ENCODE measurements at places on chromosomes 3 and 15.
A peak's percentile ranks its signal among the peaks of the same experiment; 100 is the strongest.

DNA sequence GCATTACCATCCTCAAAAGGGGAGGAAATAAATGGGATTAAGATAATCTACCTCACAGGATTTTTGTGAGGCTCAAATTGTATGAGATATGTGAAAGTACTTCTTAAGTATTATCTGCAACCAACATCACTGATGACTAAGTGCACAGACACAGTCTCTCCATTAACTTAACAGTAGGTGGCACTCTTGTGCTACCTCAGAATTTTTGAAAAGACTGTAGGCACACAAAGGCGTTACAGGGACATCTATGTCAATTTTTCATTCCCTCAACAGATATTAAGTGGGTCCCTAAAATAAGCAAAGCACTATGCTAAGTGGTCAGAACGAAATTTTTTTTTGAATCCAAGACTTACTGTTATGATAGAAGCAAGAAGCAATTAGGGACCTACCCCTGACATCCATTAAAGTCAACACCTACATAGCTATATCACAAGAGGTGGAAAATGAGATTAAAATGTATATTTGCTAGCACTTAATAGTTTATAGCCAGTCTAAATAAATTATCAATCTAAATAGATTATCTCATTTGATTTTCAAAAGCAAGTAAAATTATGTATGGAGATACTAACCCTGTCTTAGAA, 52.9 kb downstream of the RYK start:
- DNase-seq, result peak; percentile 5

DNA sequence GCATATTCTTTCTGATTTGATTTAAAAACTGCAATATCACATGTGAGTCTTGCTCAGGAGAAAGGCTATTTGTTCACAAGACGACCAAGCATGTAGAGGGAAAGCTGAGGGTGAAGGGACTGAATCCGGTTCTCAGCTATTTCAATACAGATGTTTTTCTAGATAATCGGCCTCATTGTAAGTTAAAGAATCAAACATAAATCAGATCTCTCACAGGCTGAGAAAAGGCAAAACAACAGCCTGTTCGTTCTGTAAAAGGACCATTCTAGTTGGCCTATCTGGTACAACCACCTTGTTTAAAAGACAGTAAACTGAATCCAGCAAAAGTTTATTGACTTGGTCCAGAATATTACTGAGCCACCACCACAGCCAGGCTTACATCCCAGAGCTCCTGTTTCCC, 1045.7 kb upstream of the CFAP20DC start:
- no peak for DNase-seq

DNA sequence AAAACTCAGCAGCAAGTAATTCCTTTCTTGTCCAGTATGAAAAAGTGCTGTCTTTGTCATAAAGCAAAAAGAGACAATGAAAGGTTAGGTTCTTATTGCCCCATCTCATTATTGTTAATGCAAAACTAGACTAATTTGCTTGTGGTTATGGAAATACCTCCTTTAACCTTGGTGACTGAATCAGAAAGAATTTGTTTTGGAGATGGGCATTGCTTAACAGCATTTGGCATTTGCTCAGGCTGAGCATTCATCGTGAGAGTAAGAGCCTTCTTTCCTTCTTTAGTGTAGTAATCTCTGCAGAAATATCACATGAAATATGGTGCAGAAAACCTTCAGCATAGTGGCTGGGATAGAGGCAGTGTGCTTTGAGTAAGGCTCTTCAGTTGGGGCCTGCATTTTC, 103.1 kb downstream of the CNTN6 start:
- DNase-seq, result no peak

- DNase-seq, result peak; percentile 74
Observed at GRCh38 chr15:96327155-96327741, 3.3 kb upstream of the NR2F2 start.

DNA sequence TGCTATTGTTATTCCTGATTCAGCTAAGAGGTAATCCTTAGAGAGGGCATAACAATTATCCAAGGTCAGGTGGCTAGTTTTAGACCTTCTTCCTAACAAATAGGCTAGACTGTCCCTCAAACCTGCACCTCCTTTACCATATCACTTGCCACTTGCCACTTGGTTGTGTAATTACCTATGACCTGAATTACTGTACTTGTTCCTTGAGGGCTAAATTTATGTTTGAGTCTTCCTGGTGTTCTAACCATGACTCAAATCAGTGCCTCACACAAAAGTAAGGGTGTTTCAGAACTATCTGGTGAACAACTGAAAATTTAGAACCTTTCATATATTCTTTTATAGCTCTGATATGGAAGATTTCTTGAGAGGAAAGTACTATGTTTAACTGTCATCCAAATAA, 365.8 kb upstream of the SEMA6D start:
- no peak for DNase-seq

GRCh38 chr3:134351427-134351826, 22.8 kb downstream of the AMOTL2 start:
- no peak for DNase-seq

- DNase-seq, result no peak
Observed at GRCh38 chr15:42385206-42385979, 26.1 kb downstream of the CAPN3 start.

GRCh38 chr3:129773691-129774663, 119.5 kb downstream of the TMCC1 start:
- DNase-seq, result no peak

GRCh38 chr3:10753964-10754363, 62.1 kb upstream of the SLC6A11 start:
- no peak for DNase-seq

DNA sequence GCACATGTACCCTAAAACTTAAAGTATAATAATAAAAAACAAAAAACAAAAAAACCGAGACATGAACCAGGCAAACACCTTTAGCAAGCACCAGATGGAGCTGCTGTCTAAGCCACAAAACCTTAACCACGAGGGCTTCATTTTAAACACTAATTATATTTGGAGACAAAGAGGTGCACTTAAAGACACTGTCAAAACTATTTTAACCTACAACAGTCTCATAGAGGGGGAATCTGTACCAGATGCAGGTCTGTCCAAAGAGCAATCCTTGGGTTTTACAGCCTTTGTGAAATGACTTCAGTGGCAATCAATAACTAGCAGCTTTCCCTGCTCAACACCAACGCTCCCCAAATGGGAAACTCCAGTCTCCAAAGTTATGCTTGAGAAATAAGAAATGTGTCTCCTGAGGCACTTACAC, 115.7 kb upstream of the TSPAN3 start:
- no peak for DNase-seq

- DNase-seq, result no peak
Observed at GRCh38 chr3:50807266-50807665, 132.5 kb downstream of the DOCK3 start.

DNA sequence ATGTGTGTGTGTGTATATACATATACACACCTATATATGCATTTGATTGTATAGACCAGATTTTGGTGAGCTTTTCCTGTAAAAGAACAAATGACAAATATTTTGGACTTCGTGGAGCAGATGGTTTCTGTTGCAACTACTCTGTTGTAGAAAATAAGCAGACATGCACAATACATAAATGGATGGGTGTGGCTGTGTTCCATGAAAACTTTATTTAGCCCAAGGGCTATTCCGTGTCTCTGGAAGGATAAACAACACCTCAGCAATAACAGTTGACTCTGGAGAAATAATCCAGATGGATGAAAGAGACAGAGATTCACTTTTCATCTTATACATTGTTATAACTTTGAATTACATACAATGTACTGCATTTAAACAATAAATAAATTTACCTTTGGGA, 441.4 kb downstream of the CNTN3 start:
- DNase-seq, result no peak

GRCh38 chr15:71951134-71951533, 140.8 kb downstream of the NR2E3 start:
- no peak for DNase-seq

DNA sequence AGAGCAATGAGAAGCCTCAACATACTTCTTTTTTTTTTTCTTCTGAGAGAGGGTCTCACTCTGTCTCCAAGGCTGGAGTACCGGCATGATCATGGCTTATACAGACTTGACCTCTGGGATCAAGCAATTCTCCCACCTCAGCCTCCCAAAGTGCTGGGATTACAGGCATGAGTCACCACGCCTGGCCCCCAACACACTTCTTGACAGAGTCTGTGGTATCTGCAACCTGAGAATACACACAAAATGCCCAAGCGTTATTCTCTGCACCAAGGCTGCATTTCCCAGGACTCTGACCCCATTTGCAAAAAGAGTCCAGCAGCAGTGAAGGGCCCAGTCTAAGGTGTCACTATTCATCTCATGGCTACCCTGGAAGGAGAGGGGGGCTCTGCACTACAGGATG, 42.7 kb upstream of the BLM start:
- DNase-seq, result no peak

- DNase-seq, result no peak
Observed at GRCh38 chr3:147361454-147362420, 44.6 kb downstream of the ZIC4 start.

- DNase-seq, result no peak
Observed at GRCh38 chr15:70266412-70267121, 168.8 kb upstream of the TLE3 start.

GRCh38 chr3:5309171-5309570, 121.7 kb downstream of the EDEM1 start:
- DNase-seq, result no peak

GRCh38 chr15:40114218-40114617, 5.5 kb upstream of the BMF start:
- no peak for DNase-seq

DNA sequence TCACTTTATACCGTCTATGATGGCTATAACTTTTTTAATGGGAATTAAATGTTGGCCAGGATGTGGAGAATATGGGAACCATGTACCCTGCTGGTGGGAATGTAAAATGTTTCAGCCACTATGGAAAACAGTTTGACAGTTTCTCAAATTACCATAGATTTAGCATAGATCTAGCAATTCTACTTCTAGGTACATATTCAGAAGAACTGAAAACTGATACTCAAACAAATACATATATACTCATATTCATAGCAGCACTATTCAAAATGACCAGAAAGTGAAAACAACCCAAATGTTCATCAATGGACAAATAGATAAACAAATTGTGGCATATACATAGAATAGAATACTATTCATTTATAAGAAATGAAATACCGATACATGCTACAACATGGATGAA, 539.4 kb downstream of the IGSF11 start:
- no peak for DNase-seq

- no peak for DNase-seq
Observed at GRCh38 chr15:101159936-101160815, 91.7 kb downstream of the CHSY1 start.

- no peak for DNase-seq
Observed at GRCh38 chr3:102193255-102193654, 241.6 kb upstream of the ZPLD1 start.

- DNase-seq, result no peak
Observed at GRCh38 chr15:69484837-69485236, 32.2 kb downstream of the RPLP1 start.

GRCh38 chr3:154779571-154779970, 300.5 kb upstream of the MME start:
- DNase-seq, result no peak

DNA sequence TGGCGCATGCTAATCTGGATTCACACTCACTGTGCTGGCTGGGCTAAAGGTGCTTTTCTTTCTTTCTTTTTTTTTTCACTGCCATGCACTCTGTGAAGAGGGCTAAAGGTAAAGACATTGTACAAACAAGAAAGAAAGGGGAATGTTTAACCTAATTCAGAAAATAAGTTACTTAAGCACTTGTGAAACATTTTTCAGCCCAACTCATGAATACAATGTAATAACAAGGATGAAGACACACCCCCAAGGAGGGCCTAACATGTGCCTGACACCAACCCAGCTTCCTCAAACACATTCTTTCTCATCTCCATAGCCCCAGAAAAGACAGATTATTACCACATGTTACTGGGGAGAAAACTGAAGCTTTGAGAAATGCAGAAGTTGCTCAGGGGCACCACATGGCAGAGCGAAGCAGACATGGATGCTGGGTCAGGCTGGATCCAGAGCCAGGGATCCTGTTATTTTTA, 5.7 kb downstream of the STIMATE start:
- DNase-seq, result no peak

GRCh38 chr3:65277798-65278197, 590.0 kb upstream of the ADAMTS9 start:
- no peak for DNase-seq

- DNase-seq, result no peak
Observed at GRCh38 chr3:11434563-11435096, 162.4 kb downstream of the ATG7 start.

DNA sequence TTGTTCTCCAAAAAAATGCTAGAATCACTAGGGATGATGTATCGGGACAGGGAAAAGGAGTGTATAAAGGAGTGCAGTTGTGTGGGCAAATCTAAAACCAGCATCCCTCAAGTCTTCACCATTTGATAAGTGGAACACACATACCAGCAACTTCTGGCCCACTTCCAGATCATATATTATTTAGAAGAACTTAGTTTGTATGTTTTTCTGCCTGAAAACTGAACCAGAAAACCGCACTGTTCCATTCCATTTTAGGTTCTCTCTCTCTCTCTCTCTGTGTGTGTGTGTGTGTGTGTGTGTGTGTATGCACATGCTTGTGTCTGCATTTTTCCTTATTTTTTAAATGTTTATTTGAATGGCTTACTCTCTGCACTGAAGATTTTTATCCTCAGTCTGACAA, 93.5 kb downstream of the SERPINI1 start:
- DNase-seq, result no peak

DNA sequence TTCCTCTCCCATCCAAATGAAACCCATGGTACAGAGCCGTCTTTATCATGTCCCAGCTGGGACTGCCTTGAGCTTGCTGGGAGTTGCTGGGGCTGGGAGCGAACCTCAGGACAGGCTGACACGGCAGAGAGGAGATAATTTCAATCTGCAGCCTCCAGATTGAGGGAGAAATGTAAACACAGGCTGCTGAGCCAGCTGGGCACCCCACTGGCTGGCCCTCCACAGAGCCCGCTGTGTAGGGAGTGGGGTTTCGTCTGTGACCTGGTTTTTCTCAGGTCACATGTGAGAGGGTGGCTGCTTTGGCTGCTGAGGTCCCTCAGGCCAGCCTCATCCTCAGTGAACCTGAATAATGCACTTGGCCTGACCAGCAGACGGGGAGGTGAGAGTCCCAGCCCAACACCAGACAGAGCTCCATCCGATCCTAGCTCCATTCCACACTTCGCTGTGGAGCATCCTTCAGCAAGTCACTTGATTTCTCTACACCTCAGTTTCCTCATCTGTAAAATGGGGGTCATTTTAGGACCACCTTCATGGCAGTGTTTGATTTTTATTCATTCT, 121.6 kb upstream of the MRPS22 start:
- no peak for DNase-seq

DNA sequence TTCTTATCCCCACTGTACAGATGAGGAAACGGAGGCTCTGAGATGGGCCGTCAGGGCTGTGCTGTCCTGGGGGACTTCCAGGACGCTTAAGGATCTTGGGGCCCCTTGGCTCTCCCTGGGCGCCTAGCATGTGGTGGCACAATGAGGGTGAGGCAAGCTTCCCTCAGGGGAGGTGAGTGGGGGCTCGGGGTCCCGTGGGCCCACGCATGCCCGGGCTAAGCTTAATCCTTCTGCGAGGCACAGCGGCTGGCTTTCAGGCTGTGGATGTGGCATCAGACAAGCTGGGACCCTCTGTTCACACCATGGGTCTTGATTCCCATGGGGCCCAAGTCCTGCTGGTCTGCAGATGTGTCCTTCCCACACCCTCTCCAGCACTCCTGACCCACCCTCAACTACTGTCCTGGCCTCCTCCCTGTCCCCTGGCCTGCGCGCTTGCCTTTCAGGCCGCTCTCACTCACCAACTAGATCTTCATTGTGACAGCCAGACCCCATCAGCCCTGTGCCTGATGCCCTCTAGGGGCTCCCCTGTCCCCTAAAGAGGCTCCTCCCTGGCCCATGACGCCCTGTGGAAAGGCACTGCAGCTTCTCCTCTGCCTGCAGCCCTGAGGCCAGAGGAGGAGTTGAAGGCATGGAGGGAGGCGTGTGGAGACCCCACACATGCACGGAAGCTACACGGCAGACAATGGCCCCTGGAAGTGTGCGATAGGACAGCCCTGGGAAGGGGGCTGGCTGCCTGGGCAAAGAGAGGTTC, 11.3 kb downstream of the DUSP7 start:
- no peak for DNase-seq

Data from NCI-H1417 treated with DMSO at 0.1 percent for 48 hours (cell line).